ENCODE measurements at places on chromosomes 6 and 20.

DNA sequence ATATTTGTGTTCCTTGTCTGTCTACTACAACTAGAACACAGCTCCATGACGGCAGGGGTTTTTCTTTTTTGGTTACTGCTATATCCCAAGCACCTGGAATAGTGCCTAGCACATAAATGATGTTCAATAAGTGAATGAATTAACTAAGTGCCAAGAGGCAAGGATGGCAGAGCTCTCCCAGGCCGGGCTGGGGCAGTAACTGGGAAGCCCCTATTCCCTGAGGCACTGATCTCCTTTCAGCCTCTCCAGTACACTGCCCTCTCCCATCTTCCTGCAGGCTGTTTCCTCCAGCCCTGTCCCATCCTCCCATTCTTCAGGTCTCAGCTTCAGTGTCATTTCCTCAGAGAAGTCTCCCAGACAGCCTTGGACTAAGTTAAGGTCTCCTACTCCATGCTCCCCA, 29.0 kb upstream of the SPDEF start:
- no peak for DNase-seq

DNA sequence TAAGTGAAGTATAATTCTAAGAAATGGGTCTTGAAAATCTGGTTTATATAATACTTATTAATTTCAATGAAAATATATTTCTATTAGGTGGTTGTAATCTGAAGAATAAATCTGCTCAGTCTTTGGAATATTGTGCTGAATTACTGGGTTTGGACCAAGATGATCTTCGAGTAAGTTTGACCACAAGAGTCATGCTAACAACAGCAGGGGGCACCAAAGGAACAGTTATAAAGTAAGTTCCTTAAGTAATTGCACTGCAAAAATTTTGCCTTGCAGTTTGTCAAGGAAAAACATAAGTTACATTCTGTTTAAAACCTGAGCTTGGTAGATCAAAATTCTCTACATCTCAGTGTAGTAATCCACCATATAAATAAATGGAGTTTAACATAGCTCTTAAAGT, 106.0 kb downstream of the MYO6 start:
- peak; percentile 81 for DNase-seq

GRCh38 chr6:71187141-71187540, 101.5 kb upstream of the OGFRL1 start:
- DNase-seq = no peak

DNA sequence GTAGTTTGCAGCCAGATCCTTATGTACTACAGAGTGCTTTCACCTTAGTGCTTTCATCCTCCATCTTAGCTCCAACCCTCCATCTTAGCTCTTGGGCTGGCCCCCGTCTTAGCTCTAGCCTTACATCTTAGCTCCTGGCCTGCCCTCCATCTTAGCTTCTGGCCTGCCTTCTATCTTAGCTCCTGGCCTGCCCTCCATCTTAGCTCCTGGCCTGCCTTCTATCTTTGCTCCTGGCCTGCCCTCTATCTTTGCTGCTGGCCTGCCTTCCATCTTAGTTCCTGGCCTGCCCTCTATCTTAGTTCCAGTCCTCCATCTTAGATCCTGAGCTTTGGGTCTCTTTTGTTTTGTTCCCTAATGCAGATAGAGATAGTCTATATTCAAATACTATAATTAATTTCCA, 22.0 kb downstream of the GNAS start:
- DNase-seq = no peak

DNA sequence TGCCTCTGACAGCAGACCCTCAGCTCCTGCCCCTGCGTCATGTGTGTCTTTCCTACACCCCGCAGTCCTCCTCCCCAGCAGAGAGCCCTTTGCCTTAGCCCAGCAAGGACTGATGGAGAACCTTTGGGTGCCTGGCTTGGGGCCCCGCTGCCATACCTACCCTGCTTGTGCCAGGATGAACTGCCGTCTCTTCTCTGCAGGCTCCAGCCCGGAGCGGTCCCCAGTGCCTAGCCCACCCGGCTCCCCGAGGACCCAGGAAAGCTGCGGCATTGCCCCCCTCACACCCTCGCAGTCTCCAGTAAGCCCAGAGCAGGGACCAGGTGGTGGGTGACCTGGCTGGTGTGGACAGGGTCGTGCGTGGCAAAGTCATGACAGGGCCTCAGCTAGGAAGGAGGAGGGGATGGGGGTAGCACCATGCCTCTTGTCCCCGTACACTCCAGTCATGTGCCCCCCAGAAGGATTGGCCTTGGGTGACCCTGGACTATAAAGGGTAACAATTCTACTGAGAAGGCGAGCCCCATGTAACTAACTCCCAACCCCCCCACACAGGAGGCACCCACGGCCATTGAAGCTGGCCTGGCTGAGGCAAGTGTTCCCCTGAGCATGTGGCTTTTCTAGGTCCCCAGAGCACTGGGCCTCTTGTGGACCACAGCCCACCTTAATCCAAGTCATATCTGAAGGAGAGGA, 8.3 kb downstream of the HSPA12B start:
- peak; percentile 47 for DNase-seq
